ENCODE measurements at places on chromosomes 2 and 18. TPM values are rescaled to one million over a fixed set of nuclear protein-coding genes. Genes with fewer than 3 reads are reported as not detected.

GRCh38 chr18:9184998-9185613 is 48.5 kb downstream of the ANKRD12 start:
- no peaks in the 10 kb centered on the region for H3K27me3 ChIP-seq
- no peak for DNase-seq
- no peak overlapping the region for H3K27ac ChIP-seq
- H3K4me1 ChIP-seq = no peaks in the 10 kb centered on the region

DNA sequence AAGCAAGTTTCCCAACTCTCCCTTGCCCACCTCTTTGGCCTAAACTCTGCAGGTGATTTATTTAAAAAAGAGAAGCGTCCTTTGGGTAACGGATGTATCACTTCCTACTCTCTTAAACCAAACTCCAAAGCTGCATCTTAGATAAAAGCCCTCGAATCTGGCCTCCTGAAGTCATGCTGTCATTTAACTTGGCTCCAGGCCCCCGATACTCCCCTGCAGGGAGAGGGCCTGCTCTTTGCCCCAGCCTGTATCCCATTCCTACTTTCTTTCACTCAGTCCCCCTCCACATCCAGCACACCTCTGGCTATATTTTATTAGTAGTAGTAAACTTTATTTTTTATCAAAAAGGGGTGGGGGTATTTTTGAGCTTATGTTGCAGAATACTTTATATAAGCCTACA is 19.0 kb downstream of the TEKT4 start:
- H3K4me1 ChIP-seq = peaks cover 6% of the 10 kb centered on the region
- H3K27ac ChIP-seq = no peak overlapping the region
- DNase-seq = no peak
- peaks cover 33% of the 10 kb centered on the region for H3K27me3 ChIP-seq

DNA sequence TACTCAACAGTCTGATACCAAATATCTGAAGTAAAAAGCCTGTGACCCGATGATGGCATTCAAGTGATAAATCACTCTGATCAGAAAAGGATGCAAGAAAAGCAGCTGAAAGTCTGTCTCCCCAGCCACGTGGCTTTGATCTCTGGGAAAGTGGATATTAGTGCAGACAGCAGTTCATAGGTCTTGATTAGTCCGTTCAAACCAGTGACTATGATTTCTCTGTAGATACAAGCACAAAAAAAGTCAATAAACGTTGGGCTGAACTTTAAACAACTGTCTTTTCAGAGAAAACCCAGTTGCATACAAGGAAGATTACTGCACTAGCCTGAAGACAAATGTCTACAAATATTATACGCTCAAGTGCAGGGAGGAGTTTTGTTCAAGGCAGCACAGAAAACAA is 107.7 kb upstream of the CDC42EP3 start:
- H3K36me3 ChIP-seq = no peaks in the 10 kb centered on the region
- H3K4me1 ChIP-seq = peaks cover 69% of the 10 kb centered on the region
- no peak for DNase-seq
- H3K4me3 ChIP-seq = no peak overlapping the region
- no peak overlapping the region for H3K27ac ChIP-seq
- H3K27me3 ChIP-seq = no peaks in the 10 kb centered on the region

Gene TEX44
- not detected for total RNA-seq

GRCh38 chr2:39567507-39567906 is 98.2 kb upstream of the TMEM178A start:
- H3K4me3 ChIP-seq = peak overlapping the region; percentile 35
- H3K27ac ChIP-seq = peak overlapping the region; percentile 68
- peaks cover 41% of the 10 kb centered on the region for H3K4me1 ChIP-seq
- peak; percentile 14 for DNase-seq
- peaks cover 5% of the 10 kb centered on the region for H3K36me3 ChIP-seq
- H3K27me3 ChIP-seq = no peaks in the 10 kb centered on the region

DNA sequence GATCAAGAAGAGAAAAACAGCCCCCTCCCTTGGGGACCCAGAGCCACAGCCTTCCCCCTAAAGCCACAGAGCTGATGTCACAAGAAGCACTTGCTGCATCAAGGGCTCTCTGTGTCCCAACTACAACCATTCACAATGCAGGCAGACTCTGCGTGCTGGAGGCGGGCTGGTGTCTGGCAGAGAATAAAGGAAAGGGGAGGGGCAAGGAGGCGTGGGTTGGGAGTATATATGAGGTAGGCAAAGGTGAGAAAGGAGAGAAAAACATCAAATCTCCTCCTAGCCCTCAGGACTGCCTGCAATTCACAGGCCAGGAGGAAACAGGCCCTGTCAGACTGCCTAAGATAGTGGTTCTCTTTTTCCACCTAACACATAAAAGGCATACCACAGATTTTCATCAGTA is 48.8 kb upstream of the IHH start:
- no peaks in the 10 kb centered on the region for H3K36me3 ChIP-seq
- DNase-seq = no peak
- no peak overlapping the region for H3K4me3 ChIP-seq
- no peaks in the 10 kb centered on the region for H3K27me3 ChIP-seq

GRCh38 chr2:133085646-133086045 is 415.6 kb upstream of the LYPD1 start:
- H3K4me1 ChIP-seq = no peaks in the 10 kb centered on the region
- DNase-seq = no peak
- no peaks in the 10 kb centered on the region for H3K36me3 ChIP-seq

Gene PROKR1
- total RNA-seq = 0.12 TPM
